ENCODE measurements at places on chromosomes 4 and X.
A peak's percentile ranks its signal among the peaks of the same experiment; 100 is the strongest.

DNA sequence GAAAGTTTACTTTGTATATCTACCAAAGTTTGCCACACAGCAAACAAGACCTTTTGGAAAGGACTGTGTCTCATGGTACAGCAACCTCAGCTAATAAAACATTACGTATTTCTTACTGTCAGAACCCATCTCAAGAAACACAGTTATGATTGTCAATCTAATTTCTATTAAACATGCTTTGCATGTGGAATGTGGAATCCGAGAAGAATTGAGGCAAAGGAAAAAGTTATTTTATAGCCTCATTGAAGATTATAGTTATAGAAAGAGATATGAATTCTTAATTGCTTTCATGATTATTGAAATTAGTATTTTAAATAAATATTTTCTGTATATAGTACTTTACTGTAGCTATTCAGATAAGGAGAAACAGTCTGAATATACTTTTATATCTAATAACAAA lies 5.4 kb downstream of the PCDH7 start:
- no peak for DNase-seq

- DNase-seq: no peak
Observed at GRCh38 chrX:119602701-119603255, 3.4 kb downstream of the NKRF start.

- no peak for DNase-seq
Observed at GRCh38 chr4:54038056-54038455, 26.3 kb downstream of the CHIC2 start.

- DNase-seq: no peak
Observed at GRCh38 chrX:13661735-13662288, 8.9 kb downstream of the TCEANC start.

GRCh38 chr4:177006331-177006730 lies 213.6 kb upstream of the VEGFC start:
- no peak for DNase-seq

GRCh38 chrX:42944381-42944998 lies 166.5 kb upstream of the PPP1R2C start:
- no peak for DNase-seq

DNA sequence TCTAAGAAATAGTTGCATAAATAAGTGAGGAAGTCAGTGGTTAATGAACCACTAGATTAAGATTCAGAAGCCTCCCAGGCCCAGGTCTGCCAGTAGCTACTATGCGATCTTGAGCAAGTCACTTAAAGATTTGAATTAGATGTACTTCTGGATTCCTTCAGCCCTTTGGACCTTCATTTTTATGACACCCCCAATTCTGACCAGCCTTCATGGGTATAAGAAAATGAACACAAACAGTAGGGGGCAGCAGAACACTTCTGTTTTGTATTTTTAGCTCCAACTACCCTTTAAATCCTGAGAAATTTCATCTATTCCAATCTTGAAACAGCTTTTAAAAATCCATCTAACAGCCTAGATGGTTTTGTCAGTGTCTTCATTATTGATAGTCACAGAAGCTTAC lies 19.0 kb downstream of the TMEM47 start:
- DNase-seq: peak; percentile 14

DNA sequence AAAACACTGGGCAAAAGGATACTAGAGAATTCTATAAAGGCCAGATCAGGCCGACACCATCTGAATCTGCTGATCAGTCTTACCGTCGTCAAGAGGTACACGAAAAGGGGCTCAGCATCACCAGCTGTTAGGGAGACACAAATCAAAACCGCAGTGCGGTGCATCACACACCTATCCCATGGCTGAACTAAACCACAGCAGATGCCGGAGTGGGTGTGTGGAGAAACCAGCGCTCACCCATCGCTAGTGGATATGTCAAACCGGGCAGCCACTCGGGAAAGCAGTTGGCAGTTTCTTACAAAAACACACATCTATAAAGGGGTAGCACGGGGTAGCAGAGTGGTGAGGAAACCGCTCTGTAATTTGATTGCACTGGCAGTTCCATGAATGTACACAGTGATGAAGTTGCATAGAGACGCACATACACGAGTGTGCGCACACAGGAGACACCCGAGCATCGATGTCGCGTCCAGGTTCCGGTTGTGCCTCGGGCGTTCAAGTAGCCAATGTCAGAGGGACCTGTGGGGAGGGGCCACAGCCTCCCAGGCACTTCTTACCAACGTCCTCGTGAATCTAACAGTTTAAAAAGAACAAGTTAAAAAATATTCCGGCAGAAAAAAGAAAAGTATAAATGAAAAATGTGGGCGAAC lies 23.1 kb upstream of the CCNQ start:
- DNase-seq: no peak

DNA sequence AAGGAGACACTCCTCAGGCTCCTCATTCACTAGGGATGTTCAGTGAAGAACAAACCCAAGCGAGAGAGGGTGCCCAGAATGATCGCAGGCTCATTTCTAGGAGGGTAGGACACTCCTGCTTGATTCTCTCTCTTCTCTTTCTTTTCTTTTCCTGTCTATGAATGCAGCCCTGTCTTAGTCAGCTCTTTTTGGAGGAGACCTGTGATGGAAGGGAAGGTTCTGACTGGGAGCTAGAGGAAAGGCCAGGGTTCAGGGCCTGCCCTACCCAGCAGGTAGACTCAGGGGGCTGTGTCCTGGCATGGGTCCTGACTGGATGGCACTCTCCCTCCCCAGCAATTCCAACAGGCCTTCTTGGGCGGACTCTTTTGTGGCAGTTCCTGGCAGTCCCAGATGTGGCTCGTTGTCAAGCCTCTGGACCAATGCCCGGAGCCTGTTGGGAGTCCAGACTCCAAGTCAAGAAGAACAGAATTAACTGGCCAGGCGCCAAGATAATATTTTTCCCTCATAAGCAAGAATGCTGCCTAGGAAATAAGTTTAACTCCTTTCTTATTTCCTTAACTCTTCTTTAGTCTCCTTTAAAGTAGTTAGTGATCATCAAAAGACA lies 139.4 kb upstream of the SCML1 start:
- no peak for DNase-seq

DNA sequence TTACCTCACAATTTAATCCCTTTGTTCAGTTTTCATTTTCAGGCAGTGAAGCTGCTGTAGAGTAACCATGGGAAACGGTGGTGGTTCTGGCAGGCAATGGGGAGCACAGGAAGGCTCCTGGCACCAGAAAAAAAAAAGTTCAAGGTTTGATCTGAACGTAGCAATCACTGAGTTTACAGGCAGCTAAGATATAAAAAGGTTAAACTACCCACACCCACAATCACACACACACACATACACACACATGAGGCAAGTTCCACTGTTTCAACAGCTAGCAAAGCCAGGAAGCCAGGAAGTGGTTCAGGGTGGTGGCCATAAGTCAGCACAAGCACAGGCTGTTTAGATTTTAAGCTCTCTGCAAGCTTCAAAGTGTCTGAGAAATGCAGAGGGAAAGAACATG lies at the start of gene SULT1B1:
TSS of gene SULT1B1 (minus strand) at position 166 of the 400 bp plus-strand sequence. CDS start 5,403 bp downstream, outside the sequence.
- DNase-seq: no peak

DNA sequence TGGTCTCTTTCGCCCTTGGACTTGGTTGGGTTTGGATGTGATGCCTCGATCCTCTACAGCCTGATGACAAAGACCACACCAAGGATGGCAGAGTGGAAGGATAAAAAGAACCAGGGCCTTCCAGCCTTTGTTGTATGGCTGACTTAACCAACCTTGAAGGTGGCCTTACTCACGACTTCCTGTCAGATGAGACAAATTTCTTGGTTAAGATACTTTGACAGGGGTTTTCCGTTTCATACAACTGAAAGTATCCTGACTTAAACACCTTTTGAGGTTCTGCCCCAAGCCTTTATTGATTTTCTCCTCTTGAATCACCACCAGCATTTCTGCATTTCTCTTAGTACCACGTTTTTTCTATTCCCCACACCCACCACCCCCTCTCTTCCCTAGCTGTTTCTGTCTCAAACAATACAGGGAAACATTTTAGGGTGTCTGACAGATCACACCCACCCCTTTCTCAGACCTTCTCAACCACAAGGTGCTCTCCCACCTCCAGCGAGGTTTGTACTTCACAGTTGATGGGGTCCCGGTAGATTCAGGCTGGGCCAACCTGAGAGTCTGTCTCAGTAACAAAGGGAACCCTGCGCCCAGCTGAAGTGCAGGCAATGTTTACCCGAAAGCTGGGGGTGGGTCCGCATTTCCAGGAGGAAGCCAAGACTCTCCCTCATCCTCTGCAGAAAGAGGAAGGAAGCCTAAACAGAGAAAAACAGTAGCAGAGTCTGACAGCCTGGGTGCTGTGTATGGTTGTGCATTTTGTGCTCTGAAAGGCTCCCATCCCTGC lies 5.0 kb upstream of the TSPAN5 start:
- no peak for DNase-seq

DNA sequence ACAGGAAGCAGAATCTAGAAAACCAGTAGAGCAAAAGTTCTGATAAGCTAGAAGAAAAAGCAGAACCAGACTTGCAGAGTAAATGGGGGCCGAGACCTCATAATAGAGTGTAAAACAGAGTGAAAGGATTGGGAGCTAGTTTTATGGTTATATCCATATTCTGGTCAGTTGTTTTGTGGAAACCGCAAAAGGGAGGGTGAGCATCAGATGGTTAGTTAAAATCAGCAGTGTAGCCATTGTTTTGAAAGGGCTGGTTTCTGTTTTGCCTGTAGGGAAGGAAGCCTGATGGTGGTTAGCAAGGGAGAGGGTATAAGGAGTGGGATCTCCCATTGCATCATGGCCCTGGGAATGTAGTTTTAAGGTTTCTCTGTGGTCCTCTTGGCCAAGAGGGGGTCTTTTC lies 17.2 kb upstream of the CCNI start:
- DNase-seq: no peak

- DNase-seq: no peak
Observed at GRCh38 chrX:138754861-138755260, 43.3 kb upstream of the FGF13 start.

All from COLO829 (cell line).